ENCODE measurements at places on chromosomes 3 and 15. TPM values are rescaled to one million over a fixed set of nuclear protein-coding genes. Genes with fewer than 3 reads are reported as not detected.

CEP152 gene
- 7.9 TPM for total RNA-seq

ASB14 gene
- 0.33 TPM for total RNA-seq

CX3CR1 gene
- 1.8 TPM for total RNA-seq

CNTN4 gene
- total RNA-seq, result 98.5 TPM

GOLGA8K gene
- 0.60 TPM for total RNA-seq

ATP10A gene
- 5.9 TPM for total RNA-seq

GPR171 gene
- total RNA-seq, result 0.38 TPM

CHST13 gene
- total RNA-seq, result 0.38 TPM

DAPK2 gene
- 6.5 TPM for total RNA-seq

PARP9 gene
- total RNA-seq, result 15.2 TPM

GOLGA6L6 gene
- total RNA-seq, result not detected

TMC3 gene
- total RNA-seq, result 0.22 TPM

FOXP1 gene
- total RNA-seq, result 152 TPM

MME gene
- total RNA-seq, result 19.2 TPM

TRIP4 gene
- total RNA-seq, result 27.2 TPM

ADAM10 gene
- total RNA-seq, result 218 TPM

MTHFS gene
- 33.6 TPM for total RNA-seq

ITIH1 gene
- total RNA-seq, result not detected

ZPLD1 gene
- 1.9 TPM for total RNA-seq

GRIP2 gene
- 9.1 TPM for total RNA-seq

DPPA2 gene
- total RNA-seq, result not detected

MORC1 gene
- total RNA-seq, result not detected

SLC12A1 gene
- total RNA-seq, result 2.1 TPM

PLSCR5 gene
- not detected for total RNA-seq

TRH gene
- total RNA-seq, result 14.0 TPM

KPNA1 gene
- total RNA-seq, result 68.6 TPM

CLN6 gene
- 30.2 TPM for total RNA-seq

XPC gene
- total RNA-seq, result 32.3 TPM

KLF15 gene
- total RNA-seq, result 7.7 TPM

IFRD2 gene
- total RNA-seq, result 19.8 TPM

SNURF gene
- total RNA-seq, result 55.8 TPM

ALDH1L1 gene
- total RNA-seq, result 2.5 TPM

ARPP21 gene
- total RNA-seq, result 22.7 TPM

DIS3L gene
- 48.4 TPM for total RNA-seq

P2RY1 gene
- 47.6 TPM for total RNA-seq

TTC21A gene
- 9.6 TPM for total RNA-seq

RETNLB gene
- not detected for total RNA-seq

SST gene
- not detected for total RNA-seq

EXOG gene
- 26.0 TPM for total RNA-seq

SYNPR gene
- total RNA-seq, result 21.0 TPM

CYP1A2 gene
- not detected for total RNA-seq

CATSPER2 gene
- 5.7 TPM for total RNA-seq

HTR3E gene
- total RNA-seq, result not detected

TSC22D2 gene
- total RNA-seq, result 40.0 TPM

SOX14 gene
- total RNA-seq, result not detected

RTP4 gene
- 0.38 TPM for total RNA-seq

GHSR gene
- not detected for total RNA-seq

TPRG1 gene
- total RNA-seq, result 0.49 TPM
